T-helper 2 cell (primary cell): ENCODE measurements at places on chromosomes 12 and 14.

- DNase-seq, result no peak
These were observed 169.3 kb upstream of the CAND1 start for GRCh38 chr12:67099858-67100257.

DNA sequence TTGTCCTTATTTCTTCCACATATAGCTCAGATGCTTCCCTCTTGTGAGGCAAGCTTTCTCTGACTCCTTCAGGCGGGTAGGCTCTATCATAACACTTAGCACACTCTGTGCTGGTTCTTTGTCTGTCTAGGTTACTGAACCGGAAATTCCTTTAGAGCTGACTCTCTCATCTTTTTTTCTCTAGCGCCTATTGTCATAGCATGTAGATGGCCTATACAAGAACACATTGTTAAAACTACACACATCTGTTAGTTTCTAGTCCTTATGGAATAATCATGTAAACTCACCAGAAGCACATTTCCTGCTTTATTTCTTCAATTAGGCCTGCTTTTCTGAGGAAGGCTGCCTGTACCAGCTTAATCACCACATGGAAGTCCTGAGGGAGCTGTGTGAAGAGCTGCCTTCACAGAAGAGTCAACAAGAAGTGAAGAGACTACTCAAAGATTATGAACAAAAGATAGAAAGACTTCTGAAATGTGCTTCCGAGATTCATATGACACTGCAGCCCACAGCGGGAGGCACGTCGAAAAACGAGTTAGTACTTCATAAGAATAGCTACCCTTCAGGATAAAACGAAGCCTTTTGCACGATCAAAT is 143.9 kb downstream of the SYNE2 start:
- DNase-seq, result no peak

DNA sequence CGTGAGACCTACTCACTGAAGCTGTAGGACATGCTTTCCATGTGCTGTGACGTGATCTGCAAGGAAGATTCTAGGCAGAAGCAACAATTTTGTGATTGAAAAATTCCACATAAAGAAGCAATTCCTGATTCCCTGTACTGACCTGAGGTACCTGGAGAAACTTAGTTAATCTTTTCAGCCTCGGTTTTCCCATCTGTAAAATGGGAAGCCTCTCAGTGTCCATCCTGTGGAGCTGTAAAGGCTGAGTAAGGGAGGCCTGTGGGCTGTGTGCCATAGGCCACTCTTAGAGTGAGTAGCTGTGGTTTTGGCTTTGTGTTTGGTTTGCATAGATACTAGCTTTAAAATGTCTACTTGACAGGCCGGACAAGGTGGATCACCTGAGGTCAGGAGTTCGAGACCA is 50.7 kb downstream of the SFSWAP start:
- no peak for DNase-seq

- DNase-seq, result peak; percentile 76
These were observed 93.5 kb downstream of the ATXN2 start for GRCh38 chr12:111505601-111506036.

- DNase-seq, result peak; percentile 76
These were observed 82.5 kb upstream of the EVL start for GRCh38 chr14:99982537-99983250.

- peak; percentile 74 for DNase-seq
These were observed 62.9 kb downstream of the CCDC91 start for GRCh38 chr12:28253161-28253641.

DNA sequence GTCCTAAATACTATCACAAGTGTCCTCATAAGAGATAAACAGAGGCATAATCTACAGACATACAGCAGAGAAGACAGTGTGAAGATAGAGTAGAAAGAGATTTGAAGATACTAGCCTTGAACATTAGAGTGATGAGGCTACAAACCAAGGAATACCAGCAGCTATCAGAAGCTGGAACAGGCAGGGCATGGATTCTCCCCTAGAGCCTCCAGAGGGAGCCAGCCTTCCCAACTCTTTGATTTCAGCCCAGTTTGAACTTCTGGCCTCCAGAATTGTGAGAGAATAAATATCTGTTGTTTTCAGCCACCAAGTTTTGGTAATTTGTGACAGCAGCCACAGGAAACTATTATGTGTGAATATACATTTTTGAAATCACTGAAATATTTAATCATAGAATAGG is 47.2 kb downstream of the CCDC91 start:
- DNase-seq, result no peak

DNA sequence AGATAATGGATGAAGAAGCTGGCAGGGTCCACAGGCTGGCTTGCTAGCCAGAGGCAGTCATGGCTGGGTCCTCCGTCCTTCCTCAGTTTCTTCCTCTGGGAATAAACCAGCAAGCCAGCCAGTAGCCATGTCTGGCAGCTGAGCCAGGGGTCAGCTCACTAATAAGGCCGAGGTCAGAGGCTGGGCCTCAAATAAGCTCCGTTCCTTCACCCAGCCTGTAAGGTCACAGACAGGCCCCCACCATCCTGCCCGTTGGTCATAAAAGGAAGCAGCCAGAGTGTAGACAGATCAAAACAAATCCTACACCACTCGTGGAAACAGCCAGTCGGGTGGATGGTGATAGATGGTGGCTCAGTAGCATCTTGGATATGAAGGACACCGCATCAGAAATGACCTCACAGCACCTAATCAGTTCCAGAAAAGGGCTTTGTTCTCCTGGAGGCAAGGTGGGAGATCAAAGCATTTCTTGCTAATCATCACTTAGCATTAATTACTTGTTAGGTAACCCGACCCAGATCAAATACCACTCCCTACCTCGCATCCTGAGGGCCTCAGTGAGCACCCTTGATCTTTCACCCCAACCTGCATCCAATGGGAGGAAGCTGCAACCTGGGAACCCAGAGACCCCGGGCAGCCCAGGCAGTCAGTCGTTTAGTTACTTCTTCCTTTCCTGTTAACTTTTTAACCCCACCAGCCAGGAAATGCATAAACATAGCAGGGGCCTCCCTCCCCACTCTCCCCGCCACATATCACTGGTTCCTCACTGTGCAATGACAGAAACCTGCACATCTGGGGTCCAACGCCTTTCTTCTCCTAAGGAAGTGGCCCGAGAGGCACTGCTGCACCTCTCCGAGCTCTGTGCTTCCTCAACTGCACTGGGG is 90.2 kb downstream of the KDM2B start:
- no peak for DNase-seq

- DNase-seq, result no peak
These were observed 30.3 kb downstream of the BCAT1 start for GRCh38 chr12:24918596-24918995.

DNA sequence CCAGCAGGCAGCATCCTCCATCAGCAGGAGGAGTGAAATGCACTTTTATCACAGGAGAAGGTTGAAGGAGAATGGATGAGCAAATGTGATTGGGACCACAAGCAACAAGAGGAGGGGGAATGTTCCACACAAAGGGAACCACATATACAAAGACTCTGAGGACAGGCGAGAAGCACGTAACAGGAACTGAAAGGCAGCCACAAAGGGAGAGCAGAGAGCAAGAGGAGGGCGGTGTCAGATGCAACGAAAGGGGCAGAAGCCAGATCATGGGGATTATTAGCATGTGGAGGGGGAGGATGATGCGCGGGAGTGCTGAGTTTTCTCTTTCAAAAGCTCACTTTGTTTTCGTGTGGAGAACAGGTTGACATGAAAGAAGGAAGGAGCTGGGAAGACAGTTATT is 241.1 kb downstream of the SPTSSA start:
- DNase-seq, result no peak

GRCh38 chr12:115155665-115156645 is 472.0 kb upstream of the TBX3 start:
- DNase-seq, result no peak

DNA sequence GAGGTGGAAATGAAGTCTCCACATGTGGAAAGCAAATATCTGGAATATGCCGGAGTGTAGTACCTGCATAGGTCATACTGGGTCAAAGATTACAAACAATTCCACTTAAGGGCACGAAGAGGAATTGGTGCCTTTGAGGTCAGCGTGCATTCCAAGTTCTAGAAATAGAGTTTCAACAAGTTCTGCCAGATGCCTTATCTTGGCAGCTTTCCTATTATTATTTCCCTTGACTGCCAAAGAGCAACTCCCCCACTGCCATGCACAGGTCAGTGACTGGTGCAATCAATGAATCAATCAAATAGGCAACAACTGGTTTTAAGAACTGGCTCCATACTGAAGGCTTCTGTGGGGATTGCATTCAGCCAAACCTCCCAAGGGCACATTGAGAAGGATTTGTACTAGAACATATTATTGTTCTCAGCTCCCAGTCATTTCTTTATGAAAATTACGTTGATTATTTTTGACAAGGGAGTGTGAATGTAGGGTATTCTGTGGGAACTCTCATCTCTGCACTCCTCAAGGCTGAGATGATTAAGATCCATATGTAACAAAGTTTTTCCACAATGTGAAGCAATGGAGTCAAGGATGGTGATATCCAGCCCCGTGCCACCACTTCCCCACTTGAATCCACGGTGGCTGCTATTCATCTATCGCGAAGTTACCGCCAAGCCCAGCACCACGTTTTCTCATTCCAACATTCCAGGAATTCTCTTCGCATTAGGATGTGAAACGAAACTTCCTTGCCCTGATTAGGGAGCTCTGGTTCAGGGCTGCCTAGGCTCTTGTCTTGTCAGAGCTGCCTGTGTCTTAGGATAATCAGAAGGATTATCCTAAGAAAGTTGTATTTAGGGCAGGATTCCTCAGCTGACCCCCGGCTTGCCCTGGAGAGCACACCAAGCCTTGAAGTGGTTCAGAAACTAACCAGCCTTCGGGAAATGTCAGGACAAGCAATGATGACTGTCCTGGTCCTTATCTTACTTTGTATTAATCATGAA is 115.1 kb upstream of the PCED1B start:
- no peak for DNase-seq
